ENCODE measurements at places on chromosomes 6 and 20.

DNA sequence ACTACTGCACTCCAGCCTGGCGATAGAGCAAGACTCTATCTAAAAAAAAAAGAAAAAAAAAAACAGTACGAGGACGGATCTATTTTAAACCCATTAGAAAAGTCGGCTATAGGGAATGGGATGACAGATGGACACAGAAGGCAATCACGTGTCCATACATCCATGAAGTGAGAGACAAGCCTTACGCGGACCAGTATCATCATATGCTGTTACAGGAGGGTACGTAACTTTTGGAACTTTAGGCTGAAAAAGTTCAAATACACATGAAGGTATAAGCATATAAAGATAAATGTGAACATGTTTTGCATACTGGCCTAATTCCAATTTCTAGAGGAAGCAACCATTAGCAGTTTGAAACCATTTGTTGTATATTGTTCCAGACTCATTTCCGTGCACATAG is 109.8 kb upstream of the EXOC2 start:
- no peak for DNase-seq

DNA sequence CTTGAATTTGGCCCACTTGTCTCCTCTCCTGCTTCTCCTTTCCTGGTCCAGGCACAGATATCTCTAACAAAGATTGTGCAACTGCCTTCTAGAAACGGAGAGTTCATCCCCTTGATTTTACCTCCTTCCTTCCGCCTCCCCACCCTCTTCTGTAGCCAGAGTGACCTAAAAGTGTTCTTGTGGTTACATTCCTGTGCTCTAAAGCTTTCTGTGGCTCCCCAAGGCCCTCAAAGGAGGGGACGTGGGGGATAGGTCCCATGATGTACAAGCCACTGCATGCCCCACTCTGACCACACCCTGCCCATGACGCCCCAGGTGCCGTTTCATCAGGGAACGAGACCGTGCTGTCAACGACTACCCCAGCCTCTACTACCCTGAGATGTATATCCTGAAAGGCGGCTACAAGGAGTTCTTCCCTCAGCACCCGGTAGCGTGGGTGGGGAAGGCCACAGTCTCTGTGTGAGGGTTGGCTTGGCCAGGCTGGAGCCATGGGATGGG is 8.2 kb downstream of the CDC25B start:
- DNase-seq, result no peak

DNA sequence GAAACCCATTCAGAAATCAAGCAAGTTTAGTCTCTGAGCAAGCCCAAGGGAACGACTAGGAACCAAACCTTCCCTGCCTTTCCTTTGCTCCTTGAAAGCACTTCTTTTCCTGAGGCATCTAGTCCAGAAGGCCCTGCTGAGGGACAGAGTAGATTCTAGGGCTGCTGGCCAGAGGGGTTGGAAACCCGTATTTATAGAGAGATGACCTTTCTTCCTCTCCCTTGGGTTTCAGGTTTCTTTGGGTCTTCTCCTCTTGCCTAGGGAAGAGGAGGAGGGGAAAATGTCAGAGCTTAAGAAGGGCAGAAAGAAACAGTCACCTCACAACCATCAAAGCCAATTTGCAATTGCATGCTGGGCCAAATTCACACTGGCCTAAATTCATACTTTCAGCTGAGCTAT is 5.8 kb downstream of the APOBEC2 start:
- DNase-seq, result no peak

- no peak for DNase-seq
Measured at GRCh38 chr6:144007478-144008119, 460 bp downstream of the PLAGL1 start.

GRCh38 chr6:113936093-113936934 is 34.6 kb downstream of the HDAC2 start:
- no peak for DNase-seq

DNA sequence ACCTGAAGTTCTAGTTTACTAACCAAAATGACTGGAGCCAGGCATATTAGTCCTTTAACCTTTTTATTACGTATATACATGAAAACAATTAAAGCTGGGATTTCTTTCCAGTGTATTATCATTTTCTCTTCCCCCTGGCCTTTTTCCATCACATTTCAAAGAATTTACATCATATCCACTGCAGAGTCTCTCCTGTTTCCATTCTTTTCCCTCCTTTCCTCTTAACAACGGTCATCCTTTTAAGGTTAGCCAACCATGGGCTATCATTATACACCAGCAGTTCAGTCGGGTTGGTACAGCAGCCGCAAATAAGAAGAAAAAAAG is 104.6 kb downstream of the TFAP2A start:
- no peak for DNase-seq

GRCh38 chr6:129360682-129360955 is 349.4 kb downstream of the ARHGAP18 start:
- DNase-seq, result no peak

GRCh38 chr20:41509316-41510200 is 108.6 kb downstream of the CHD6 start:
- no peak for DNase-seq

GRCh38 chr6:71727632-71728294 is 158.6 kb upstream of the RIMS1 start:
- no peak for DNase-seq

GRCh38 chr20:12056839-12057238 is 139.1 kb downstream of the BTBD3 start:
- DNase-seq, result no peak

DNA sequence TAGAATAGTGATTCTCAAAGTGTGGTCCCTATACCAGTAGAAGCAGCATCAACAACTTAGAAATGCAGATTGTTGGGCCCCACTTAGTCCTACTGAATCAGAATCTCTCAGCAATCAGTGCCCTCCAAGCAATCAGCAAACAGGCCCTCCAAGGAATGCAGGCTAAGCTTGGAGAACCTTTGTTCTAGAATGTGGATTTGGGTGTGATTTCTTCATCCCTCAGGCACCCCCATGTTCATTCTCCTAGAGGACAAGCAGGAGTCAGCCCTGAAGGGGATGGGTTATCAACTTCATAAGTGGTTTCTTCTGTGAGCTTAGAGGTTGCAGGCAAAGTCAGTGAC is 40.5 kb upstream of the TAF8 start:
- no peak for DNase-seq

GRCh38 chr20:39874049-39874893 is 814.8 kb downstream of the MAFB start:
- DNase-seq, result peak; percentile 84

DNA sequence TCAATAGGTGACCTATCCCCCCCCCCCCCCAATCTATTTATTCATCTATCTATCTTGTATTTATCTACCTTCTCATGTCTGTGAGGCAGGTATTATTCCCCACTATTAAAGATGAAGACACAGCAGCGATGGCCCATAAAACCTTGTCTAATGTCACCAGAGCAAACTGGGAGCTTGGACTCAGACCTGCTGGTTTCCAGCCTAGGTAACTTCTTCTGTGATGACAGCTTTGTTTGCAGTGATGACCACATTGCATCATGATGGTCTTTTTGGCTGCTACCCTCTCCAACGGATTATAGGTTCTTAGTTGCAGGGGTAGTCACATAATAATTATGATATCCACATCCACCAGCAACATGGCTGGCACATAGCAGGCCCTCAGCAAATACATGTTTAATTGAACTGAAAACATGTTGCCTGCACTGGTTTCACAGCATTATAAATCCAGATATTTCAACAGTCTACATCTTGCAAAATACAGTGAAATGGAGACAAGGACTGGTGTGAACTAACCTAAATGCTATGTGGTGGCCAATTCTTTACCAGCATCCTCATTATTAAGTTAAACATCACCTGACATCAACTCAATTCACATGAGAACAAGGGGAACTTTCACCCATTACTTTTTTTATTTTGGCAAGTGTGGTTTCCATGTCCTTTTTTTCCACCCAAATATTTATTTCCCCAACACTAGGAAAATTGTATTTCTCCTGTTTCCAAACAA is 712.5 kb upstream of the NRSN1 start:
- DNase-seq, result no peak

- DNase-seq, result no peak
Measured at GRCh38 chr20:41320441-41320840, 2.9 kb upstream of the ZHX3 start.

GRCh38 chr6:9485992-9486391 is 928.9 kb downstream of the TFAP2A start:
- DNase-seq, result no peak

GRCh38 chr6:20877008-20877937 is 343.0 kb downstream of the CDKAL1 start:
- no peak for DNase-seq

- no peak for DNase-seq
Measured at GRCh38 chr20:51480507-51481270, 61.8 kb downstream of the NFATC2 start.

- DNase-seq, result no peak
Measured at GRCh38 chr20:34925981-34926380, 29.6 kb downstream of the GSS start.

- DNase-seq, result no peak
Measured at GRCh38 chr6:139308936-139309603, 17.3 kb upstream of the TXLNB start.

DNA sequence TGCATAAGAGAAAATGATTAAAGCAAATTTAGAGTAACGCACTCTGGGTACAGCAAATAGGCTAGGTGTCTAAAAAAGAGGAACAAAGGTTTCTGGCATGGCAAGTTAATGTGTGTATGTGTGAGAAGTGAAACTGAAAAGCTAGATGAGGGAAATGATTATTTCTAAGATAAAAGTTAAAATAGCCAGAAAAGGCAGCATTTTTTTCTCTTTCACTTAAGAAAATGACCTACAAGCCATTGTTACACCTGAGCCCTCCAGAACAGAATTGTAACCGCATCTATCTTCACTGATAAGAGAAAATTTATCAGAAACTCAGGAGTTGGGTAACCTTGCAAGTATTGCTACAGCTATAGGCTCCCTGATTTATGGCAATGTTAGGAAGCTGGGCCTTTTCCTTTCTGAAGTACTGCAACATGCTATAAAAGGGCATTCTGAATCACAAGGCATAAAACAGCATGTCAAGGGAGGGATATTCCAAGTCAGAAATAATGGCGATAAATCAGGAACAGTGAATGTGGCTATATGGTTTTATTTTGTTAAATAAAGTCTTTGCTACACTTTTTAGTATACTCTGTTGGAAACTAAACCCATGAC is 395.3 kb downstream of the TBC1D32 start:
- no peak for DNase-seq

DNA sequence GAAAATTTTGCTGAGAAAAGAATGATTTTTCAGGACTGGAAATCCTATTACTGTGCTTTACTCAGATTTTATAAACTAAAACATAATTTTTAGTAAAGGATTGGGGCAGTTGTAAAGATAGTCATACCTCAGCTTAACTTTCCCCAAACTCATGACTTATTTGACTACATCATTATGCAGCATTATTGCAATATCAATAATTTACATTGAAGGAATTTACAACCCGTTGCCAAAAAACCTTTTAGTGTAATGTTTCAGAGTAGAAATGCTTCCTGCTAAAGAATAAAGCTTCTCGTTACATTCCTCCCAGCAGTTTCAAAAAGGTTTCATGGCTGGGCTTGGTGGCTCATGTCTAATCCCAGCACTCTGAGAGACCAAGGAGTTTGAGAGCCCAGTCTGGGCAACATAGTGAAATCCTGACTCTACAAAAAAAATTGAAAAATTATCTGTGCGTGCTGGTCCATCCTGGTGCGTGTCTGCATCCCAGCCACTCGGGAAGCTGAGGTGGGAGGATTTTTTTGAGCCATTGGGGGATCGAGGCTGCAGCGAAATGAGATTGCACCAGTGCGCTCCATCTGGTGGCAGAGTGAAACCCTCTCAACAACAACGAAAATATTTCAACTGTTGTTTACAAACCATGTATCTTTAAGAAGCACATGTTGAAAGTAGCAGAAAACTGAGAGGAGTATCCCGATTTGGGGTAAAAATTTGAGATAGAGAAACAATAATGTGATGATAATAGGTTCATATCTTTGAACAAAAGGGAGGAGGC is 4.4 kb downstream of the AMD1 start:
- no peak for DNase-seq

GRCh38 chr6:166381733-166382499 is 824 bp downstream of the MPC1 start:
- peak; percentile 85 for DNase-seq

DNA sequence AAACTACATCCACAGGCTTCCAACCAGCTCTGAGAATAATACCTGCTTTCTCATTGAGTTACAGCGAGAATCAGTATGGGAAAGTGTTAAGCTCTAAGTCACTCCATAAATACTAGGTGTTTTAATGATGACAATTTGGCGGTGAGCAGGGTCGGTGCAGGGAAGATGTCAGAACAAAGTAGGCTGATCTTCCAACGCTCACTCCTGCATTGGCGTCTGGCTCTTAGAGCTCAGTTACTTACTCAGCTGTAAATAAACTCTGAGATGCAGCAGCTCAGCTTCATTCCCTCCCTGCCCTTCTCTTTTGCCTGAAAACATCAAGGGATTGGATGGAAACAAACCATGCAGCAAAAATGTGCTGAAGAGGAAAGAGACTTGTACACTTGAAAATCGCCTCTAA is 102.5 kb upstream of the SPACA1 start:
- DNase-seq, result no peak

- peak; percentile 60 for DNase-seq
Measured at GRCh38 chr6:158283304-158283980, 28.8 kb upstream of the TULP4 start.

DNA sequence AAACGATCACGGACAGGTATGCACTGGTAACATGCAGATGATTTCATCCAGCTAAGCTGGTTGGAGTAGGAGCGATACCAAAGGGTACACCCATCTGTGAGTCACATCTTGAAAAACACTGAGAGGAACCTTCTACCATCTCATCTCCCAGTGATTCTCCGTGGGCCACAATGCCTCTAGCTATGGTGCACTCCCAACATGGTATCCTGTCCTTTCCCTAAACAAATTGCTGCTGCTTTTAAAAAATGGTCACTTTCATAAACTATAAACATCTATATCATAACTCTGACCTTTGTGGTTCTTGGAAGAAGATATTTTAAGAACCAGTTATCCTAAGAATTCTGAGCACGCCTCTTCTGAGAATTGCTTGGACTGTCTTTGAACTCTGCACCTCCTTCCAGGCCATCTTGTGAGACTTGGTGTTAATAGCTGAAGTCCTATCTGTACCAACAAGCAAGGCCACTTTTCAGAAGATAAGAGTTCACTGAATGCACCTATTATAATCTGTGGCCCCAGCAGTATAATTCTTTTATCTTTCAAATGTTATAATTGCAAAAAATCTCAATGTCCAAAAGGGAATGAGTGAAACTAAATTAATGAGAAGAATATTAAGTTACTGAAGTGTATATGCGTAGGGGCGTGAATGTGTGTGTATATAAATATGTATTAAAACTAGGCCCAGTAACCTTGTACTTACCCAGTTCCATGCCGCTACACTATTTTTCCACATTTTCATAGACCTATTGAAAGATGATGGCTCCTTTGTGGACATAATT is 70.5 kb upstream of the TPD52L1 start:
- DNase-seq, result no peak

- peak; percentile 65 for DNase-seq
Measured at GRCh38 chr6:6927521-6928361, 180.0 kb upstream of the RREB1 start.

- DNase-seq, result no peak
Measured at GRCh38 chr20:20331156-20331555, 36.7 kb upstream of the INSM1 start.

- DNase-seq, result no peak
Measured at GRCh38 chr6:37696841-37697662, 631 bp downstream of the MDGA1 start.

GRCh38 chr6:13445005-13445743 is 42.2 kb downstream of the GFOD1 start:
- no peak for DNase-seq

All from H9 (cell line).